Activated T-helper 2 cell treated with anti-CD3 and anti-CD28 coated beads, Interferon-gamma antibody, Interleukin-2, Interleukin-4, amounts not matched to agents 10 μg/mL and 5 μg/mL and 100 μg/mL, durations not matched to agents 14 hours and 24 hours and 36 hours (primary cell): ENCODE measurements at places on chromosomes 2 and 18.

DNA sequence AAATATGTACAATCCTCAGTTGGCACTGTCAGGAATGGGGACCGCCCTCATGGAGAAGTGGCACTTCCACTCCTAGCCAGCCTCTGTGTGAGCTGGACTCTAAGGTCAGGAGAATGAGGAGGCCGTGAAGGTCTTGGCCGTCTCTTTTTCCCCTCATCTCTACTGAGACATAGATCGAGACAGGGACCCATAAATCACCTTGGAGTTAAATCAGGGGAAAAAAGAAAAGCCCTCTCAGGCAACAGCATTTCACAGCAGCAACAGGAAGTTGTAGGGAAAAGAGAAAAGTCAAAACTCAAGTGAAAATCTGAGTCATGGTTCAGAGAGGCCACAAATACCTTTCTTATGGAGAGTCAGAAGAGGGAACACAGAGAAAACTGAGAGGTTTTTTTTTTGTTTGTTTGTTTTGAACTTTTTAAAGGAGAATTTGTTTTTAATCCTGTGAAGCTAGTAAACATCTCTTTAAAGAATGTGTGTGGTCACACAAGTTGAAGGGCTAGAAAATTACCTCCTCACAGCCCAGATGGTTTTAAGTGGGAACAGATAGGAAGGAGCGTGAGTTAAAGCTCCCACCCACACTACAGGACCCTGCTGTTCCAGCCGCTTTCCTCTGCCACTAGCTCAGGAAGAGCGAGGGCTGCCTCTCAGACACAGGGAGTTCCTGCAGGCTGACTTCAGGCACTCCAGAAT is 30.6 kb upstream of the CYP1B1 start:
- H3K4me3 ChIP-seq = no peak overlapping the region
- DNase-seq = no peak

GRCh38 chr2:127516041-127516762 is 10.1 kb downstream of the IWS1 start:
- peak overlapping the region; percentile 31 for H3K27ac ChIP-seq
- H3K36me3 ChIP-seq = peaks cover 67% of the 10 kb centered on the region
- no peak for DNase-seq
- H3K27me3 ChIP-seq = no peaks in the 10 kb centered on the region
- H3K4me3 ChIP-seq = no peak overlapping the region

DNA sequence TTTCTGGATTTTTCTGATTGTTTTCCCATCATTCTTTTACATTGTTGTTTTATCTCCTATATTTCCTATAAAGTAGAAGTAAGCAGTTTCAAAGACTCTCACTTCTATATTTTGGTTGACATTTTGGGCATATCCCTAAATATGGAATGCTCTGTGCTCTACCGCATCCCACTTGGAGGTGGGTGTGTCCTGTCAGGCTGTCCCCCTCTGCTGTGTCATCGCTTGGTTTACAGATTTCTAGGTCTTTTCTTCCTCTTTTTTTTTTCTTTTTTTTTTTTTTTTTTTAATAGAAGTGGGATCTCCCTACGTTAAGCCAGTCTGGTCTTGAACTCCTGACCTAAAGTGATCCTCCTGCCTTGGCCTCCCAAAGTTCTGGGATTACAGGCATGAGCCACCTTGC is 13.3 kb downstream of the DGKD start:
- no peaks in the 10 kb centered on the region for H3K27me3 ChIP-seq
- peaks cover 28% of the 10 kb centered on the region for H3K4me1 ChIP-seq
- no peak for DNase-seq
- H3K4me3 ChIP-seq = no peak overlapping the region
- no peak overlapping the region for H3K27ac ChIP-seq
- peaks cover 26% of the 10 kb centered on the region for H3K36me3 ChIP-seq

- H3K4me1 ChIP-seq = peaks cover 2% of the 10 kb centered on the region
- peaks cover 28% of the 10 kb centered on the region for H3K36me3 ChIP-seq
- no peaks in the 10 kb centered on the region for H3K27me3 ChIP-seq
- DNase-seq = no peak
- H3K27ac ChIP-seq = no peak overlapping the region
These were observed 36.7 kb downstream of the NDUFAF7 start for GRCh38 chr2:37268111-37268510.
